Stimulated activated CD4-positive, alpha-beta T cell treated with anti-CD3 and anti-CD28 coated beads, Interleukin-1b, Interleukin-23, amount 100 ng/mL, for 48 hours (primary cell): ENCODE measurements at places on chromosomes 1 and 21.

DNA sequence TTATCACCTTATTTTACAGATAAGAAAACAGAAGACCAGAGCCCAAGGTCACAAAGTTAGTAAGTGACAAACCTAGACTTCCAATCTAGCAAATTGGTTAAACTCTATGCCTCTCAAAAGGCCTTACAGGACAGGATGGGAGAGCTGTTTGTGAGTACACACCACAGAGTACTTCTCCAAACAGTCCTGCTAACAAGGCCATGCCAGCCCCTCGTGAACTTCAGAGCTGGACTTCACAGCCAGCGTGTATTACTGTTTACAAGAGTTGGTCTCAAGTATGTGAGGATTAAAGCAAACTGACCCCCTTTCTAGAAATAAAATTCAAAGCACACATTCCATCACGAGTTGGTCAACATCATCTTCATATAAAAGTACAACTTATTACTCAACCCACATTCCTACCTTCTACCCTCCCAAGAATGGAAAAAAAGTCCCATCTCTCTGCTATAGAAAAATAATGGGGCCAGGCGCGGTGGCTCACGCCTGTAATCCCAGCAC, 19.8 kb upstream of the UBR4 start:
- DNase-seq, result no peak

GRCh38 chr1:94873520-94874351, 53.2 kb downstream of the CNN3 start:
- no peak for DNase-seq

GRCh38 chr1:207811920-207812720, 60.3 kb downstream of the CD46 start:
- no peak for DNase-seq

- no peak for DNase-seq
These were observed 10.5 kb downstream of the ATP5IF1 start for GRCh38 chr1:28246427-28246832.

- no peak for DNase-seq
These were observed 857.4 kb downstream of the USP25 start for GRCh38 chr21:16587141-16587581.

- no peak for DNase-seq
These were observed 4.8 kb upstream of the TDRD10 start for GRCh38 chr1:154497026-154497806.

- no peak for DNase-seq
These were observed 303.6 kb downstream of the PTPRU start for GRCh38 chr1:29539971-29540370.

GRCh38 chr1:234989019-234989418, 139.6 kb downstream of the TOMM20 start:
- DNase-seq, result peak; percentile 64

DNA sequence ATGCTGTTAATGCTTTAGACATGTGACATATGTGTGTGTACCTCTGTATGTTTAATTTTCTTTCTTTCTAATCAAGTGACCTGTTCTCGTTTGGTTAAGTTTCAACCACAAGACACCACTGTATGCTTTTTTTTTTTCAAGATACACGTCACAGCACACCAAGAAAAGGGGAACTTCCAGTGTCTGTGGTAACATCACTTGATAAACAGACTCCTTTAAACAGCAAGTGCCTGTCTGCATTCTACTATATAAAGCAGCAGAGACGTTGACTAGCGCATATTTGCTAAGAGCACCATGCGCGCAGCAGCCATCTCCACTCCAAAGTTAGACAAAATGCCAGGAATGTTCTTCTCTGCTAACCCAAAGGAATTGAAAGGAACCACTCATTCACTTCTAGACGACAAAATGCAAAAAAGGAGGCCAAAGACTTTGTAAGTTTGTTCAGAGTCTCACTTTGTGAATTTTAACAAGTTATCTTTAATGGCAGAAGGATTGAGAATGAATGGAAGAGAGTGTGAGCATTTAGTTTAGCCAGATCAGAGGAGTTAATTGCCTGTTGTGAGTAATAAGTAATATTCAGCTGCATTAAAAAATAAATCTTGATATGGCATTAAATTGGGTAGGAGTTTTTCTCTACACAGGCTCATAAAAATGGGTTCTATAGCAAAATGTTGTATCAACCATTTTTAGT, at the start of gene RGS1:
TSS of gene RGS1 (plus strand) at position 275 of the 691 bp plus-strand sequence. CDS start at position 295, 20 bp downstream.
- DNase-seq, result peak; percentile 32

DNA sequence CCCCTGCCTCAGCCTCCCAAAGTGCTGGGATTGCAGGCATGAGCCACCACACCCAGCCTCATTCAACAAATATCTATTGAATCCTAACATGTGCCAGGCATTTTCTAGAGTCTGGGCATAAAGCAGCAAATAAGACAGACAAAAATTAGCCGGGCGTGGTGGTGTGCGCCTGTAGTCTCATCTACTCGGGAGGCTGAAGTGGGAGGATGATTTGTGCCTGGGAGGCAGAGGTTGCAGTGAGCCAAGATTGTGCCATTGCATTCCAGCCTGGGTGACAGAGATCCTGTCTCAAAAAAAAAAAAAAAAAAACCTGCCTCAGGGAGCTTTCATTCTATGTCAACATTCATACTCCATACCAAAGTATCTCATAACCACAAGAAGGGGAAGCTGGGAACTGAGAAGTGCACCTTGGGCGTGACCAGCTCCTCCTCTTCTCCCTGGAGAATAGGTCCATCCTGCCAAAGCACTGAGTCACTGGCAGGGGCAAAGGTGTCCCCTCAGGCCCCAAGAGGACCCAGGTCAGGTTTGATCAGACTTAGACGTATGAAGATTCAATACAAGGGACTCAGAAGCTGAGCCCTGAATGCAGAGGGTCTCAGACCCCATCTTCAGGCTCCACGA, 36.8 kb upstream of the PPP1R15B start:
- no peak for DNase-seq

- peak; percentile 10 for DNase-seq
These were observed 150.6 kb upstream of the ZC3H12A start for GRCh38 chr1:37323486-37324377.

- DNase-seq, result no peak
These were observed 41.9 kb upstream of the EPS8L3 start for GRCh38 chr1:109805486-109806165.

- DNase-seq, result no peak
These were observed 22.5 kb upstream of the PKP1 start for GRCh38 chr1:201260648-201261311.

DNA sequence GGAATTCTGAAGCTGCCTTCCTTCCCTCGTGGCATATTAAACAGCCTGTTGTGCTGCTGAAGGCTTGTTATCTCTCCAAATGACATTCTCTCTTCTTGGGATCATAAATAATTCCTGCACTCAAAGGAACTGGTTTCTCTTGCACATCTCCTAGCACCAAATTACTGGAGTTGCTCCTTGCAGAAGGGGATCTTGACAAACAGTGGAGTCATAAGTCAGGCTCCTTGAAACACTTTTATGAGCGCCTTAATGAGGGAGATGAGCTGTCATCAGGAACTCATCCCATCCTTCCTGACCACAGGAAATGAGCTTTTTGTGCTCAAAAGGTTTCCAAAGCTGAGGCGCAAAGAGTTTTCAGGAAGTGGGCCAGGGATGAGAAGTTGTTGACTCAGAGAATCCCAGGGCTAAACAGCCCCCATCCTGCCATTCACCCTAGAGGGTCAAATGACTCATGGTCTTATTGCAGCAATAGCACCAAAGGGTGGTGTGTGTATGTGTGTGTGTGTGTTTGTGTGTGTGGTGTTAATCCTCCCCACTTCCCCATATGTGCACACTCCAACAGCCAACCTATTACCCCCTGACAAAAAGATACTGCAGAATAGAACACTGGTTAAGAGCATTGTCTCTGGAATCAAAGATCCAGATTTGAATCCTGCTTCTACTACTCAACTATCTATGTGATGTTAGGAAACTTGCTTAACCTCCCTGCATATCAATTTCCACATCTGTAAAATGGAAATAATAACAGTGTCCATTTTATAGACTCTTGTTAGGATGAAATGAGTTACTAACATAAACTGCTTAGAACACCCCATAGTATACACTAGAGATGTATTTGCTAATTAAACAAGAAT, 2.8 kb upstream of the PHC2 start:
- DNase-seq, result no peak
